ENCODE measurements at places on chromosomes 16 and 17.

- no peak for DNase-seq
Observed at GRCh38 chr16:77402672-77403071, 32.2 kb downstream of the ADAMTS18 start.

DNA sequence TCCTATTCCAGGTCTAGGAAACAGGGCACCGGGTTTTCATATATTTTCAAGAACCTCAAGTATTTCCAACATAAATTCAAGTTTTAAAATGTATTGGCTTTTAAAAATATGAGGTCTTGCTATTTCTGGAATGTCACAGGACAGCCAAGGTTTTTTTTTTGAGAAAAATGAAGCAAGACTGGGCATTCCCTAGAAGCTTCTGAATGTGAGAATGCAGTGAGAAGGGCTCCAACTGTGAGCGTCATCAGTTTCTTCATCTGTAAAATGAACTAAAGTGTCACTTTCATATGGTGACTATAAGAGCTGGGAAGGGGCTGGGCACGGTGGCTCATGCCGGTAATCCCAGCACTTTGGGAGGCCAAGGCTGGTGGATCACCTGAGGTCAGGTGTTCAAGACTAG is 455.8 kb upstream of the MAF start:
- DNase-seq, result no peak

DNA sequence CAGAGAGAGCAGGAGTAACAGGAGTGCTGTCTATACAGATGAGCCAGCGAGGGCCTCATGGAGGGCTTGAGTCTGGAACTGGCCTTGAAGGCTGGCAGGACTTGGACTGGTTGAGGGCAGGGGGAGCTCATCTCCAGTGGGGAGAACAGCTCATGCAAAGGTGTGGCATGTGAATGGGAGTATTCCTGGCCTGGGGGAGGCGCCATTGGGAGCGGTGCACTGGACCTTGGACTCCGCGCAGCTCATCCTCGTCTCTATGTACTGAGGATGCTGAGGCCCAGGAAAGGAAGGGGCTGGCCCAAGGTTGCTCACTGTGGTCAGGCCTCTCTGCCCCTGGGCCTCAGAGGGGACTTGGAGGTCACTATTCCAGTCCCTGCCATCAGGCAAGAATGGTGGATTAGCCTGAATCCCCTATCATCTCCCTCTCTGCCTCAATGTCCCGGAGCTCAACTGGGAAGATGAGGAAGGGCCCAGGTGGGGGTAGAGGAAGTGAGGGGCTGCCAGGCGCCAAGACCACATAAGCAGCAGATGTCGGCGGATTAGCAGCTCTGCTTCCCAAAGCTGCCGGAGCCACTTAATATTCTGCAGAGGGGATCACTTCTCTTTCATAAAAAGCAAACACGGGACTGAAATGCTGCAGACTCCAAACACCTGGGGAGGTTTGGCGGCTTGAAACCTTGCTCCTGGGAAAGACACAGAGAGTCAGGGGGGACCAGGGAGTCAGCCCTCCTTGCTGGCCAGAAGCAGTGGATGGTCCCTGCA is 88.9 kb downstream of the SDK2 start:
- no peak for DNase-seq

DNA sequence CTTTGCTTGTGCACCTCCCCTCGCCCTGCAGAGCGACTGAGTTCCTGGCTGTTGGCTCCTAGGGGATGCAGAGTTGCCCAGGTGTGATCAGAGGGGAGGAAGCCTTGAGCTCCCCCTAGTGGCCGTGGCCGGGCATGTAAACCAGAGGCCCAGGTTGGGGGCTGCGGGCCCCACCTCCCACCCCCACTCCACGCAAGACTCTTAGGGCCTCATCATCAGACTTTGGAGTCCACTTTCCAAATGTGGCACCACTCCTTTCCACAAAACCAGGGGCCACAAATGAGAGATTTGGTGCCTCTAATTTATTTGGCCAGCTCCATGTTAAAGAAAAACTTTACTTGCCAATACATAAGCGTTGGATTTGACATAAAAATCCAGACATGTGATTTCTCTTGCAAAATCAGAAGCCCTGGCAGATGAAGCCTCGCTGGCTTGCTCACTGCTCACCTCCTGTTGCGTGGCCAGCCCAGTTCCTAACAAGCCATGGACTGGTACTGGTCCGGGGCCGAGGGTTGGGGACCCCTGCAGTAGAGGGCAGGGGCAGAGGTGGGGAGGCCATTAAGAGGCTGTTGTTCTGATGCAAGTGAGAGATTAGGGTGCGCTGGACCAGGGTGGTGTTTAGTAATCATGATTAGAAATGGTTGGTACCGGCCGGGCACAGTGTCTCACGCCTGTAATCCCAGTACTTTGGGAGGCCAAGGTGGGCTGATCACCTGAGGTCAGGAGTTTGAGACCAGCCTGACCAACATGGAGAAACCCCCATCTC is 28.7 kb upstream of the GAS7 start:
- peak; percentile 30 for DNase-seq

DNA sequence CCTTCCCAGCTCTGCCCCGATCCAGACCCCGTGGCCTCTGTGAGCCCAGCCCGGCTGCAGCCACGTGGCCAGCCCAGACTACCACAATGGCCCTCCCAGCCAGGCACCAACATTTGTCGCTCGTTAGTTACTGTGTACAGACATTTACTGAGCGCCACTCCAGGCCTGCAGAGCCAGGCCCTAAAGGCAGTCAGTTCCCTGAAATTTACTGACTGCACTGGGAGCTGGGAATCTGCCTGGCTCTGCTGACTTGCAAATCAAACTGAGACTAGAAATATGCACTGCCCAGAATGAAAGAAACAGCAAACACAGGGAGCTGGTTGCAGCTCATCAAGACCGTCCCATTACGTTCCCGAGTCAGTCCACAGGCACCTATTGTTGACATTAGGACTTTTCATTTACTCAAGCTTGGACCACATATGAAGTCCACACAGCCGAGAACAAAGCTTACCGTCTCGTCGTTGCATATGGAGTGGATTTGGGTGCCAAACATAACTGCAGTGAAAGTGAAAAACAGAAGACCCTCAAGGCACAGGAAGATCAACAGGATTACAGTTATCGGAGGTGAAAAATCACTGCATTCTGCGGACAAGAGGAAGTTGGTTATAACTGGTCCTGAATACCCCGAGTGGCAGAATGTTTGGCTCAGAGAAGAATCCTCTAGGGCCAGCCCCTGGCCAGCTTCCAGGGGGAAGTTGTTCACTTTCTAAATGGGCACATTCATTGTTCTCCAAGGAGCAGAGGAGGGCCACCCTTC is 34.5 kb downstream of the ZDHHC7 start:
- no peak for DNase-seq

DNA sequence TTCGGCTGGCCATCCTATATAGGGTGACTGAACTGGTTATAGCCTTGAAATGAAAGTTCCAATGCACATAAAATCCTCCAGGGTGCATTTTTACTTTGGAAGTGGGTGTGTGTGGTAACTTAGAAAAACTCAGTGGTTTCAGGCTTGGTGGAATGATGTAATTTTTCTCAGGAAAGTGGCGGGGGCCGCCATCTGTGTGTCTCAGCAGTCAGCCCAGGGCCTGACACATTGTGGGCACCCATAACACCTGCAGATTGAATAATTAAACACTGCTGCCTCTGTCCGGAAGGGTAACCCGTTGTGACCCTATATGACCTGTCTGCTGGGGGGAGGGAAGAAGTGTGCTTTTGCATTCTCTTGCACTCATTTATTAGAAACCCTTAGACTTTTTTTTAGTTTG is 2.2 kb upstream of the PDP2 start:
- no peak for DNase-seq

DNA sequence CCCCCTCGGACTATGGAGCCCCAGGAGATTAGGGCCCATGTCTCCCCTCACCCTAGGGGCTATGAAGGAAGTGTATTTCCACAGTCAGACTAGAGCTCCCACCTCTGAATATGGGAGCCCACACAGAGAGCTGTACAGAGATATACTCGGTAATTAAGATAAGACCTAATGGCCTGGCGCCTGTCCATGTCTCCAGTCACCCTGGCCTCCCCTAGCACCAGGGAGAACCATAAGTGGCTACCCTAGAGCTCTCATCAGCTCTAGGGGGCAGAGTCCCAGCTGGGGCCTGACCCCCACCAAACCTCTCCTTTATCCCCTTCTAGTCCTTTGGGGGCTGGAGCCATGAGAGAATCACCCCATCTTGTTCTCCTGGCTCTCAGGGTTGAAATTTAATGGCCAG is 2.4 kb downstream of the TMEM101 start:
- DNase-seq, result no peak

- no peak for DNase-seq
Observed at GRCh38 chr16:20812510-20812909, 6.2 kb downstream of the REXO5 start.

- peak; percentile 2 for DNase-seq
Observed at GRCh38 chr17:53033297-53033696, 789.4 kb upstream of the KIF2B start.

DNA sequence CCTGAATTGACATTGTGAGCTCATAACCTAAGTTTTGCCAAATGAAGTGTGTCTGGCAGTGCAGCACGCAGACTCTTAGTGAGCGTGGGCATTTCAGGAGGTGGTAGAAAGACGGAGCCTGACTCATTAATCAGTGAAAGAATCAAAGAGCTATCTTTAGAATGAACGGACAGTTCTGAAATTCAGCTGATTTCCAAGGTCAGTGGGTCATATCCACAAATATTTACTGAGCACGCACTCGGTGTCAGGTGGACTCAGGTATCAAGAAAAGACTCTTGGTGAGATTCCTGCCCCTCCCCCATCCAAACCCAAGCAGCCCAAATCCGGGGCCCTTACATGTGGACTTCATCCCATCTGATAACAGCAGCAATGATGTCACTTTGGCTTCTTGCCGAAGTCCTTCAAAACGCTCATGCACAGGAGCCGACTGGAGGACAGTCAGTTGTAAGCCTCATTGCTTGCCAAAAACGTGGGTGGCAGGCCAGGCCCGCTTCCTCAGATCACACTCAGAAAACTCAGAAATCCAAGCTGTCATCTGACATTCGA is 185.8 kb downstream of the HS3ST3A1 start:
- DNase-seq, result no peak

DNA sequence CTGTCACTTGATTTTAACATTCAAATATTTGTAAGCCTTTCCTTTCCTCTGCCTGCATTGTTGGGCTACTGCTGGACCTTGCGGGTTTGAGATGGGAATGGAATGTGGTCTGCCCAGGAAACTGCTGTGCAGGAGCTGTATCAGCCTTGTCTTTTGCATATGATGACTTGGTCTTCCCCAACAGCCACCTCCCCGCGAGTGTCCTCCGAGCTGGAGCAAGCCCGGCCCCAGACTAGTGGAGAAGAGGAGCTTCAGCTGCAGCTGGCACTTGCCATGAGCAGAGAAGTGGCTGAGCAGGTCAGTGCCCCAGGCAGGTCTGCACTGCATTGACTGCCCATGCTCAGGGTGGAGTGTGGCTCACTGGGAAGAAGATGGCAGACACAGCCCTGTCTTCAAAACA is 52.8 kb downstream of the B9D1 start:
- no peak for DNase-seq

GRCh38 chr17:48494335-48494734 is 36.5 kb downstream of the HOXB1 start:
- DNase-seq, result no peak

GRCh38 chr17:48755356-48755755 is 26.8 kb upstream of the HOXB13 start:
- DNase-seq, result no peak

GRCh38 chr16:648071-648780 is 939 bp upstream of the WDR90 start:
- DNase-seq, result no peak

- DNase-seq, result peak; percentile 35
Observed at GRCh38 chr16:84144209-84144858, 643 bp downstream of the HSDL1 start.

DNA sequence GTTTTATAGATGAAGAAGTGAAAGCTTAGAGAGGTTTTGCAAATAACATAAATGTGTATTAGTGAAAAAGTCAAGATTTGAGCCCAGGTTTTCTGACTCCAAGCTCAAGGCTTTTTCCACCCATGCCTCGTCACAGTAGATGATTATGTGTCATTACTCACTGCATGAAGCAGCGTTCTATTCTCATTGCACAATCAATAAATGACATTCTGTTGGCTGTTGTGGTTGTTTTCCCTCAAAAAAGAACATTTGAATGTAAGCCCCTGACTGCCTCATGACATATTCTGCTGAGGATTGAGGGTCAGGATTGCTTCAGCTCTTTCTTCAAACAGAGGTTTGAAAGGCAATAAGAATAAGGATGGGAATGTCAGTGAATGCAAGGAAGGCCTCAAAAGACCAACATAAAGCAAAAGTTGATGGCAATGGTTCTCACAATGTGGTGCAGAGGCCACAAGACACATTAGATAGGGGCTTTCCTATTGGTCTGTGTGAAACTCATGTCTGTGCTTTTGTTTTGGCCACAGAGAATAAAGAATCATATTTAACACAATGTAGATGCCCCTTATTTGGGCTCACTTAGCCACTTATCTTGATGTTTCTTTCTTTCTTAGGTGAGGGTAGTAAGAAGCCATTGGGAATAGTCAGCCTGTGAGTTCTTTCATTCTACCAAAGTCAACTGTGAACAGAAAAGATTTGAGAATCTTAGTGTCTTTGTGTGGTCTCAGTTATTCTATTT is 5.4 kb upstream of the MMD start:
- DNase-seq, result no peak

DNA sequence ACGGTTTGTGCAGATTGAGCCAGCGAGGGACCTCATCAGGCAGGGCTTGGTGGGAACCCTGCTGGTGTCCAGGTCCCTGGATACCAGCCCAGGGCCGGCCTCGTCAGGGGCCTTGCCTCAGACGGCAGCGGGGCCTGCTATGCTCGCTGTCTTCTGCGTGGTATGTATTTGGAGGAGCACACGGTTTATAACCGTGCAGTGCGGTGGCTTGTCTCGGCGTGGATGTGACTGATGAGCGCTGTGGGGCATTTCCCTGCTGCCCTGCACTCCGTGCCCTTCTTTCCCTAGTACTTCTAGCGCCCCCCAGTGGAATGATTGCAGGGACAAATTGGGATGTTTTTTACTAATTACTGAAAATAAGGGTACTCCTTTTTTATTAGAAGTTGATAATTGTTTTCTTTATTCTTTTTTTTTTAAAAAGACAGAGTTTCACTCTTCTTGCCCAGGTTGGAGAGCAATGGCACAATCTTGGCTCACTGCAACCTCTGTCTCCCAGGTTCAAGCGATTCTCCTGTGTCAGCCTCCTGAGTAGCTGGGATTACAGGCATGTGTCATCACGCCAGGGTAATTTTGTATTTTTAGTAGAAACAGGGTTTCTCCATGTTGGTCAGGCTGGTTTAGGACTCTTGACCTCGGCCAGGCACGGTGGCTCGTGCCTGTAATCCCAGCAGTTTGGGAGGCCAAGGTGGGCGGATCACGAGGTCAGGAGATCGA is 15.3 kb downstream of the TBCD start:
- peak; percentile 72 for DNase-seq
